Osteocyte (in vitro differentiated cells): ENCODE measurements at places on chromosomes 2 and 18.
A peak's percentile ranks its signal among the peaks of the same experiment; 100 is the strongest.

- no peaks in the 10 kb centered on the region for H3K4me1 ChIP-seq
- no peaks in the 10 kb centered on the region for H3K27me3 ChIP-seq
- DNase-seq: no peak
- H3K27ac ChIP-seq: no peak overlapping the region
- H3K36me3 ChIP-seq: no peaks in the 10 kb centered on the region
- no peak overlapping the region for H3K4me3 ChIP-seq
Observed at GRCh38 chr18:77818328-77818727, 568.7 kb downstream of the GALR1 start.

- no peak overlapping the region for H3K4me3 ChIP-seq
- H3K27ac ChIP-seq: peak overlapping the region; percentile 91
- DNase-seq: no peak
- no peaks in the 10 kb centered on the region for H3K36me3 ChIP-seq
- H3K4me1 ChIP-seq: peaks cover 65% of the 10 kb centered on the region
- H3K27me3 ChIP-seq: no peaks in the 10 kb centered on the region
Observed at GRCh38 chr2:47189635-47190034, 34.5 kb upstream of the STPG4 start.

GRCh38 chr2:28958689-28959088 is 22.4 kb upstream of the TOGARAM2 start:
- H3K4me1 ChIP-seq: peaks cover 9% of the 10 kb centered on the region
- H3K27me3 ChIP-seq: peaks cover 4% of the 10 kb centered on the region
- H3K27ac ChIP-seq: no peak overlapping the region
- no peak overlapping the region for H3K4me3 ChIP-seq

DNA sequence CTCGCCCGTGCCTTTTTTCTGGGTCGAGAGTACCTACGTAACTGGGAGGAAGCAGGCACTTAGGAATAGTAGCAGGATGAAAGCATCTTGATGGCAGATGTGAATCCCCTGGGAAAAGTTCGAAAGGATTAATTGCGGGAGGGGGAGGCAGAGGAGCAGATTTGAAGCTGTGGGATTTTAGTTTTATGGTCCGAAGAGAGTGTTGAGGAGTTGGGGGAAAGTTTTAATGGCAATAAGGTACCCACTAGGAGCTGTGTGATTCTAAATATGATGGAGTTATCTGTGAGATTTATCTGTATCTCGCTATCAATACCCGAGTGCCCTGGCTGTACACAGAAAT is 1.1 kb downstream of the AGFG1 start:
- DNase-seq: no peak
- no peaks in the 10 kb centered on the region for H3K36me3 ChIP-seq
- H3K27me3 ChIP-seq: no peaks in the 10 kb centered on the region
- H3K4me1 ChIP-seq: peaks cover 23% of the 10 kb centered on the region

- no peaks in the 10 kb centered on the region for H3K36me3 ChIP-seq
- H3K27me3 ChIP-seq: peaks cover 42% of the 10 kb centered on the region
- H3K27ac ChIP-seq: no peak overlapping the region
- H3K4me3 ChIP-seq: no peak overlapping the region
- H3K4me1 ChIP-seq: no peaks in the 10 kb centered on the region
Observed at GRCh38 chr2:64932371-64933216, 56.6 kb upstream of the SLC1A4 start.

DNA sequence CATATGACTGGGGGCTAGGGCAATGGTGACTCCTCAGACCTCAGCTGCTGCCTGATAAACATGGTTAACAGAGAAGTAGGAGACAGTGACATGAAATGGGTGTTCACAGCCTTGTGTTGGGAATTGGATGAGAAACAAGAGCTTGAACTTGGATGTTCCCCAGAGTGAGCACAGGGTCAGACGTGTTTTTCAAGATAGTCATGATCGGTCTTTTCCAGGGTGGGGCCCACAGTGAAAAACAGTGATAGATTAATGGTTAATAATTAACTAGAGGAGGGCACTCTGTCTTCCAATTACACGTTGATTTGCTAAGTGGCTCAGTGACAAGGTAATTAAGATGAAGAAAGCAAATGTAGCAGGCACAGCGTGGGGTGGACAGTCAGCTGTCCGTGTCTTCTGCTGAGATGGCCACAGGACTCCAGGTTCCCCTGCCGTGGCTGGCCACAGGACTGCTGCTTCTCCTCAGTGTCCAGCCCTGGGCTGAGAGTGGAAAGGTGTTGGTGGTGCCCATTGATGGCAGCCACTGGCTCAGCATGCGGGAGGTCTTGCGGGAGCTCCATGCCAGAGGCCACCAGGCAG is at the start of gene UGT1A3:
TSS of gene UGT1A3 (plus strand) at position 320 of the 579 bp plus-strand sequence. CDS start at position 405, 85 bp downstream.
- no peaks in the 10 kb centered on the region for H3K36me3 ChIP-seq
- no peak for DNase-seq
- H3K27me3 ChIP-seq: peaks cover 43% of the 10 kb centered on the region
- H3K27ac ChIP-seq: no peak within 1 kb of the TSS

GRCh38 chr2:202165208-202165607 is 73.2 kb downstream of the SUMO1 start:
- H3K36me3 ChIP-seq: no peaks in the 10 kb centered on the region
- no peak for DNase-seq
- no peaks in the 10 kb centered on the region for H3K27me3 ChIP-seq
- H3K4me1 ChIP-seq: peaks cover 5% of the 10 kb centered on the region
- H3K4me3 ChIP-seq: no peak overlapping the region
- H3K27ac ChIP-seq: no peak overlapping the region
